ENCODE measurements at places on chromosomes 7 and 10.
A peak's percentile ranks its signal among the peaks of the same experiment; 100 is the strongest.

- no peaks in the 10 kb centered on the region for H3K27me3 ChIP-seq
- no peak for DNase-seq
- H3K36me3 ChIP-seq = no peaks in the 10 kb centered on the region
- H3K27ac ChIP-seq = no peak overlapping the region
- H3K4me3 ChIP-seq = no peak overlapping the region
Observed at GRCh38 chr10:1413256-1413655, 324.1 kb downstream of the ADARB2 start.

GRCh38 chr7:55026867-55027490, 8.2 kb downstream of the EGFR start:
- peaks cover 5% of the 10 kb centered on the region for H3K27me3 ChIP-seq
- H3K4me3 ChIP-seq = no peak overlapping the region
- no peak overlapping the region for H3K27ac ChIP-seq
- H3K36me3 ChIP-seq = no peaks in the 10 kb centered on the region

DNA sequence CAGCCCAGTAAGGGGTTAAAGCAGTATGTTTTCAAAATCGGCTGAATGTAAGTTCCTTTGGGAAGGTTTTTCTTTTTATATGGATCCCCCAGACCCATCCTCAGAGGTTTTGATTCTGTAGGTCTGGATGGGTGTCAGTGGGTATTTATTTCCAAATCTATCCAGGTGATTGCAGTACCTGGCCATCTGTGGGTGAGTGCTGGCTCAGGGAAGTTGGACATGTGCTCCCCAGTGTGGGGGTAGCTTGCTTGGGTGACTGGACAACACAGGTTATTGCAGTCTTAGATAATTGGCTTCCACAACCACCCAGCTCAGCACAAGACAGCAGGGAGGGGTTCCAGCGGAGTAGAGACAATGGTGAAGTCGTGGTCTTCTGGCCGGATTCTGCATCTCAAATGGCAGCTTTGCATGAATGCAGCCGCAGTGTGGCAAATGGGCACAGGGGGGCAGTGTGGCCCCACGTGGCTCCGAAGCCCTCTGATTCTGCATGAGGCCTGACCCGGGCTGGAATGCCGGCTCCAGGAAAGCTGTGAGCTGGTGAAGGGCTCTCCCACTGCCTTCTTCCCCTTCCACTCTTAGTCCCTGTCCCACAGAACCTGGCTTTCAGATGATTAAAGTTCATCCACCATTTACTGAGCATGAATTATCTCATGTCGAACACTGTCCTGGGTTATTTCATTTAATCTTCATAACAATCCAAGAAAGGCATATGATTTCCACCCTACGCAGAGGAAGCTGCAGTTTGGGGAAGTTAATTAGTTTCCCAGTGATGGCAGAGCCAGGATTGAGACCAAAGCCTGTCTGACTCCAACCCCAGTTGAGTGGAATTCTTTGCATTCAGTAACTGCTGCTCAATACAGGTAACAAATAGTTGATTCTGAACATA, 64.5 kb upstream of the SYPL1 start:
- DNase-seq = peak; percentile 94
- peaks cover 12% of the 10 kb centered on the region for H3K4me1 ChIP-seq
- H3K36me3 ChIP-seq = no peaks in the 10 kb centered on the region
- no peak overlapping the region for H3K27ac ChIP-seq

- no peak overlapping the region for H3K27ac ChIP-seq
- H3K4me1 ChIP-seq = no peaks in the 10 kb centered on the region
- no peak for DNase-seq
- no peak overlapping the region for H3K4me3 ChIP-seq
Observed at GRCh38 chr10:68202960-68203353, 29.0 kb downstream of the ATOH7 start.

DNA sequence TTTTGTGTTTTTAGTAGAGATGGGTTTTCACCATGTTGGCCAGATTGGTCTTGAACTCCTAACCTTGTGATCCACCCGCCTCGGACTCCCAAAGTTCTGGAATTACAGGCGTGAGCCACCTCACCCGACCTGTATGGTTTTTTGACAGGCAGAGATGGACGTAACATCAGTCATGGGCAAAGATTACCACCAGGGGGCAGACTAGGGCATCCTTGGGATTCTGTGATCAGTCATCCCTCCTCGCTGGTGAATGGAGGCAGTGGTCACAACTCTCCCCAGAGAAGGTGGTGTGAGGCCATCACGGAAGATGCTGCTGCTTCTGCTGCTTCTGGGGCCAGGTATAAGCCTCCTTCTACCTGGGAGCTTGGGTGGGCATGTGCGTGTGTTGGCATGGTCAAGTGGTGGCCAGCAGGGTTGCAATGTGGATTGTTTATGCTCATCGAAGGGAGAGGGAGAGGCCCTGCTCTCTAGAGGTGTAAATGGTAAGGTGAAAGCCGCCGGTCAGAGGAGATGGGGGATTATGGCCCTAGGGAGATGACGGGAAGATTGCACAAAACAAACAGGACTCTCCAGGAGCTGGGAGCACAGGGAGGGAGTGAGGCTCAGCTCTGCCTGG, 122.7 kb upstream of the PRSS1 start:
- no peaks in the 10 kb centered on the region for H3K27me3 ChIP-seq
- H3K4me3 ChIP-seq = no peak overlapping the region
- H3K4me1 ChIP-seq = no peaks in the 10 kb centered on the region
- no peaks in the 10 kb centered on the region for H3K36me3 ChIP-seq
- peak; percentile 92 for DNase-seq
- H3K27ac ChIP-seq = no peak overlapping the region

GRCh38 chr7:137606061-137606674, 240.6 kb downstream of the DGKI start:
- H3K4me3 ChIP-seq = no peak overlapping the region
- H3K4me1 ChIP-seq = no peaks in the 10 kb centered on the region
- H3K27ac ChIP-seq = no peak overlapping the region
- DNase-seq = peak; percentile 74

- peaks cover 11% of the 10 kb centered on the region for H3K4me1 ChIP-seq
- DNase-seq = no peak
- no peak overlapping the region for H3K4me3 ChIP-seq
- no peak overlapping the region for H3K27ac ChIP-seq
Observed at GRCh38 chr7:66626331-66626934, 2.2 kb upstream of the KCTD7 start.

DNA sequence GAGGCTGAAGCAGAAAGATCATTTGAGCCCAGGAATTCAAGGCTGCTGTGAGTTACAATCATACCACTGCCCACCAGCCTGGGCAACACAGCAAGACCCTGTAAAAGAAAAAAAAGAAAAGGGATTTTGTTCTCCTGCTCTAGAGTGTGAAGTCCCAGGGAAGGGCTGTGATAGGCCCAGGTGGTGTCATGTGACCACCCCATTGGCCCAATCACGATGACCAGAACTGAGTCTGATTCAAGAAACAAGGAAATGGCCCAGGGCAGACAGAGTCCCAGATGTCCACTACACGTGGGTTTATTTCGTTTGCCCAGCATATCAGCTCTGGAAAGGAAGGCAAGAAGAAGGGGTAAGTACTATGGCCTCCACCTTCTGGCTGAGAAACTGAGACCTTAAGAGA, 81.3 kb upstream of the CUX1 start:
- H3K36me3 ChIP-seq = no peaks in the 10 kb centered on the region
- DNase-seq = no peak
- H3K4me1 ChIP-seq = peaks cover 13% of the 10 kb centered on the region
- H3K27me3 ChIP-seq = no peaks in the 10 kb centered on the region

DNA sequence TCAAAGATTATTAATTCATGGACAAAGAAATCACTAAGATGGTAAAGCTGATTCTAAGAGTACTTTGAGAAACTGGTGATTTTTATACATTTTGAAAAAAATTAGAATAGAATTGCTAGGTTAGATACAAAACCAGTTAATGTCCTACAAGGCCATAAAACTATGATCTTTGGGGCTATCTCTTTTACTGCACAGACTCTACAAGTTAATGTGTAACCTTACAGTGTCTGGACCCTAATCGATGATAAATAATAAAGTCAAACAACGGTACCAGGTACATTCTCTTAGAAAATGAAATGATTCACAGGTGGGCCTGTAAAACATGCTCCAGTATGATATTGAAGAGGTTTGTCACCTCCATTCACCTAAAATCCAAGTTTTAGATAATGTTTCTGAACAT, 199.8 kb upstream of the LYZL1 start:
- H3K4me3 ChIP-seq = no peak overlapping the region
- no peaks in the 10 kb centered on the region for H3K36me3 ChIP-seq
- no peak for DNase-seq
- no peak overlapping the region for H3K27ac ChIP-seq

GRCh38 chr7:34982371-34983019, 54.8 kb downstream of the DPY19L1 start:
- H3K4me1 ChIP-seq = 0 out of 2 replicates have a peak, but pooled peaks cover 3% of the 10 kb centered on the region
- H3K27me3 ChIP-seq = no peaks in the 10 kb centered on the region
- H3K4me3 ChIP-seq = no peak overlapping the region
- H3K36me3 ChIP-seq = no peaks in the 10 kb centered on the region

DNA sequence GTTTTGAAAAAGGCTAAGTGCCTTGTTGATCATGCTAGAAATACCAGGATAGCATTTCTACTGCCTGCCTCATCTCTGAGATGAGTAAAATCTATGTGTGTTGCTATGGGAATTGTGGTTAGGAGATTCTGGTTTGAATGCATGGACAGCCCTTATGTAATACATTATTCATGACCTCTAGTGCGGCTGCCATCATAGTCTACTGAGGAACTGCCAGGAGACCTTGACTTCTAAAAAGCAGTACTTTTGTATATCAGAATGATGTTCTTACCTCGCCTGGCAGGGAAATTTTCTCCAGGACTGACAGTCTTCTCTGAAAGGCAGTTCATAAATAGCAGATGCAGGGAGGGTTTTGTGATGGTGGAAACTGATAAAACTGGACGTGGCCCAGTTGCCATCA, 248.5 kb downstream of the NSUN6 start:
- H3K27ac ChIP-seq = no peak overlapping the region
- DNase-seq = no peak
- peaks cover 13% of the 10 kb centered on the region for H3K4me1 ChIP-seq
- H3K36me3 ChIP-seq = no peaks in the 10 kb centered on the region
- peaks cover 3% of the 10 kb centered on the region for H3K27me3 ChIP-seq
- no peak overlapping the region for H3K4me3 ChIP-seq

DNA sequence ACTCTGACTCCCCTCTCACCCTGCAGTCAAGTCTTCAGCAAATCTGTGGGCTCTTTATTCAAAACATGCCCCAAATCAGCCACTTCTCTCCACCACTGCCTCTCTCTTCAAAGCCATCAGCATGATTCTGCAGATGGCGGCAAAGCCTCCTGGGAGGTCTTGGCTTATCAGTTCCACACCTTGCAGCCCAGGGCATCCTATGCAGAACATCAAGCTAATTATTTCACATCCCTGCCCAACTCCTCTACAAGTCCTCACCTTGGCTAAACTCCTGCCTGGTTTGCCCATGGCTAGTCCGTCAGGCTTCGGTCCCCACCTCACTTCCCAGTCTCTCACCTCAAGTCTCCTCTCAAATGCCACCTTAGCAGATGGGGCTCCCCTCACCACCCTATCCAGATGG, 70.2 kb downstream of the PIP4K2A start:
- DNase-seq = no peak
- no peak overlapping the region for H3K4me3 ChIP-seq
- H3K27ac ChIP-seq = no peak overlapping the region
- H3K4me1 ChIP-seq = peaks cover 32% of the 10 kb centered on the region
- H3K27me3 ChIP-seq = no peaks in the 10 kb centered on the region

GRCh38 chr10:103013416-103013815, 95.3 kb downstream of the CNNM2 start:
- H3K4me1 ChIP-seq = peaks cover 2% of the 10 kb centered on the region
- no peak overlapping the region for H3K4me3 ChIP-seq
- no peaks in the 10 kb centered on the region for H3K36me3 ChIP-seq
- H3K27ac ChIP-seq = no peak overlapping the region
- DNase-seq = no peak

DNA sequence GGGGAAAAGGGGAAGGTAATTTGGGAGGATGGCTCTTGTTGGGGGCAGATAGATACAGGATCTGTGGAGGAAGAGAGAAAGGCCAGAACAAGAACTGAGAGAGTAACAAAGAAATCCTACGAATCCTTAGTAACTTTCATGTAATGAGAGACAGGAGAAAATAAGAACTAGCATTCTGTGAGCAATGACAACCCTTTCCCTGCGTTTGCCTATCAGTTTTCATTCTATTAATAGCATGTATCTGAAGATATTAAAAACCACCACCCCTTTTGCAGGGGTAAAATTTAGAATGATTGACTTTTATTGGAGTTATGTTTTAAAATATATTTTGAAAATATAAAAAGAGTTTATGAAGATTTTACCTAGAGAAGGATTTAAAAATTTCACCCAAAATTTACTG, 132.8 kb downstream of the ZEB1 start:
- H3K27ac ChIP-seq = no peak overlapping the region
- H3K4me1 ChIP-seq = no peaks in the 10 kb centered on the region
- no peak for DNase-seq

DNA sequence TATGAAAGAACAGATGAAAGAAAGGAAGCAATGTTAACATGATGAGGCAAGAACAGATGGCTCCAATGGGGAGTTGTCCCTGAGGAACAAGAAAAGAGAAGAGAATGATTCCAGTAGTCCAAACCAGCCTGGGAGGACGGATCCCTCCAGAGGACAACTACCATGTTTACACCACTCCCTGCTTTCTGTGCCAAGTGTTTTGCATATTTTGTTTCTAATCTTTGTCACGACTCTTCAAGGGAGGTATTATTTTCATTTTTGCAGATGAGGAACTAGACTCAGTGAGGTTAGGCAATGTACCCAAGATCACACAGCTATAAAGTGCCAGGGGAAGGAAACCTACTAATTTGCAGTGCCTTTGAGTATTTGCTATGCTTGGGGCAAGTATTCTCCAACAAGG, 116.2 kb downstream of the PARP12 start:
- H3K4me3 ChIP-seq = no peak overlapping the region
- no peaks in the 10 kb centered on the region for H3K36me3 ChIP-seq
- DNase-seq = no peak
- H3K27ac ChIP-seq = no peak overlapping the region
